SK-N-SH (cell line): ENCODE measurements at places on chromosomes 1 and 21.

GRCh38 chr1:111736548-111737215 lies 2.5 kb downstream of the INKA2 start:
- no peak for DNase-seq

GRCh38 chr1:225423518-225423855 lies 4.4 kb downstream of the LBR start:
- DNase-seq = no peak

GRCh38 chr1:197660389-197660788 lies 114.9 kb downstream of the DENND1B start:
- no peak for DNase-seq

GRCh38 chr21:41345934-41346685 lies 15.7 kb upstream of the MX2 start:
- DNase-seq = no peak
